ENCODE measurements at places on chromosomes 16 and 17.

DNA sequence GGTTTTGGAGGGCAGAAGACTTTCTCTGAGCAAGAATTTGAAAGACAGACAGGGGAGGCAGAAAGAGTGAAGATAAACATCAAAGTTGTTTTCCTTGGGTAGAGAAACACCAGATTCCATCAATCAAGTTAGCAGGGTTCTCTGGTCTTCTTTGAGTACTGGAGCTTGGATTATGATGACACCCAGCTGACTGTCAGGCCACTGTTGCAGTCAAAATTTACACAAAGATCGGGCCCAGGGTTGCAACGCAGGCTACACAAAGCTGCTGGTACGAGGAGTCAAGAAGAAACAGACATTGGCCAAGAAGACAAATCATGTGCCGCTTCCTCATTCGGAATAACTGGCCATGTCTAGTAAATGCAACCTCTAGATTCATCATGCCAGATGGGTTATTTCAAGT is 396.2 kb upstream of the XYLT1 start:
- DNase-seq: no peak

DNA sequence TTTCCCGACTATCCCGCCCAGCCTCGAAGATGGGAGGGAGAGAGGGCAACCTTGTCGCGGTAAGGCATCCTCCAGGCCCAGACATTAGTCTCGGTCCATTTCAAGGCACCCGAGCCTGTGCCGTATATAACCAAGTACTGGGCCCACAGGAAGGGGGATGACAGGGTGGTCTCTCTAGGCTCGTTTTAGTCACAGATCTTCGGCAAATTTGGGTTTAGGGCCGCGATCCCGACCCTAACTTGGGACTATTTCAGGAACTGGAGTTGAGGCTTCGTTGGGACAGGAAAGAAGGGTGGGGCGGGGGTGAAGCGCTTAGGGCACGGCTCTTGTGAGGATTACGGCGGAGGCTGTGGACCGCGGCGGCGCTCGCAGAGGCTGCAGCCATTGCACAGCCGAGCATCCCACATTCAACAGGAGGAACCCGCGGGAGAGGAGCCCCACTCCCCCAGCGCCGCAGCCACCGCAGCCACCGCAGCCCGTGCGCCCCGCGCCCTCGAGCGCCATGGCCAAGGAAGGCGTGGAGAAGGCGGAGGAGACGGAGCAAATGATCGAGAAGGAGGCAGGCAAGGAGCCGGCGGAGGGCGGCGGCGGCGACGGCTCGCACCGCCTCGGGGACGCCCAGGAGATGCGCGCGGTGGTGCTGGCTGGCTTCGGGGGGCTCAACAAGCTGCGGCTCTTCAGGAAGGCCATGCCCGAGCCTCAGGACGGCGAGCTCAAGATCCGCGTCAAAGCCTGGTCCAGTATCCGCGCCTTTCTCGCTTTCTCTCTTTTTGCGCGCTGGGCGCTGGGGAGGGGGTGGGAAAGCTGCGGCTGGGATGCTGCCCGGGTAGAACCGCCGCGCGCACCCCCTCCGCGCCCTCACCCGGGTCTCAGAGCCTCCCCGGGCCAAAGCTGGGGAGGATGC is at the start of gene VAT1L:
Gene VAT1L (plus strand): TSS at position 384 of the 904 bp plus-strand sequence. CDS start 119 bp downstream, at position 503.
- peak; percentile 9 for DNase-seq

GRCh38 chr17:49359990-49360795 is 1.9 kb downstream of the ZNF652 start:
- DNase-seq: no peak

- DNase-seq: no peak
These were observed 401.4 kb downstream of the GRIN2A start for GRCh38 chr16:9780831-9781230.

DNA sequence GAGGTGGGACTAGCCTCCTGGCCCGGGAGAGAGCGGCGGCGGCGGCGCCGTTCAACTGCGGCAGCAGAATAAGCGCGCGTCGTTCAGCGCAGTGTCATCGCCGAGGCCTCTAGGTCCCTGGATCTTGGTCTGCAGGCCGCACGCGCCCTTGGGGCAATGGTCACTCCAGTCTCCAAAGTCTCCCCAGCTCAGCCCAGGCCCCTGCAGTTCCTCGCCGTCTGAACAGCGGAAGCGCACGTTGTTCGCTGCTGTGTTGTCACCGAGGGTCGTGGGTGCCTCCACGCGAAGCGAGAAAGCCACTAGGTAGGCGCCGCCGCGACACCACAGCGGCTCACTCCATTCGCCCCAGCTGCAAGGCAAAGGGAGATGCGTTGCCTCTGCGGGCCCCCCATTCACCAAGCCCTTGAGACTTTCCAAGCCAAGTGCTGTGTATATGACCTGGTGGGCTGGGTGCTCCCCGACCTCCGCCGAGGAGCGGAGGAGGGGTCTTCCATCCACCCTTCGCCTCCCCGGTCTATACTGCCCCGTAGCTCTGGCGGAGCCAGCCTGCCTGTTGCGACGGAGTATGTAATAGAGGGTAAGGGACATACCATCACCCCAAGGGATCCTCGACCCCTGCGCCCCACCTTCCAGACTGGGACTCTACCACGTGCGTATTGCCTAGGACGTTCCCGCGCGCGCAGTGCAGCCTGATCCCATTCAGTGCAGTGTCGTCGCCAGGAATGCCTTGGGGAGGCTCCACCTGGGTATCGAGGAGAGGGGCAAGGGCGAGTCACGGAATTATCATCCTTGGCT is 656 bp downstream of the VMO1 start:
- DNase-seq: no peak

DNA sequence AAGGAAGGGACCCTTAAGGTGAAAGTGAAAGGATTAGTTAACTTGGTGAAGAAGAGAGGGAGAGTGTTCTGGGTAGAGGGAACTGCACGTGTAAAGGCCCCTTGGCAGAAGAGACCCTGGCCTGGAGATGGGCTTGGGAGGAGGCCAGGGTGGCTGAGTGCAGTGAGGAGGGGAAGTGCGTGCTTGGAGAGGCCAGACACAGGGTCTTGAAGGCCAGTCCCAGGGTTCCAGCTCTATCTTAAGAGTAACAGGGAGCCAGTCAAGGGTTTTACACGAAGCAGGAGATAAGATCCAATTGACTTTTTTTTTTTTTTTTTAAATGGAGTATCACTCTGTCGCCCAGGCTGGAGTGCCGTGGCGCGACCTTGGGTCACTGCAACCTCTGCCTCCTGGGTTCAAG is 15.2 kb upstream of the DOK4 start:
- DNase-seq: no peak

- no peak for DNase-seq
These were observed 21.5 kb downstream of the RABEP2 start for GRCh38 chr16:28903344-28904042.

DNA sequence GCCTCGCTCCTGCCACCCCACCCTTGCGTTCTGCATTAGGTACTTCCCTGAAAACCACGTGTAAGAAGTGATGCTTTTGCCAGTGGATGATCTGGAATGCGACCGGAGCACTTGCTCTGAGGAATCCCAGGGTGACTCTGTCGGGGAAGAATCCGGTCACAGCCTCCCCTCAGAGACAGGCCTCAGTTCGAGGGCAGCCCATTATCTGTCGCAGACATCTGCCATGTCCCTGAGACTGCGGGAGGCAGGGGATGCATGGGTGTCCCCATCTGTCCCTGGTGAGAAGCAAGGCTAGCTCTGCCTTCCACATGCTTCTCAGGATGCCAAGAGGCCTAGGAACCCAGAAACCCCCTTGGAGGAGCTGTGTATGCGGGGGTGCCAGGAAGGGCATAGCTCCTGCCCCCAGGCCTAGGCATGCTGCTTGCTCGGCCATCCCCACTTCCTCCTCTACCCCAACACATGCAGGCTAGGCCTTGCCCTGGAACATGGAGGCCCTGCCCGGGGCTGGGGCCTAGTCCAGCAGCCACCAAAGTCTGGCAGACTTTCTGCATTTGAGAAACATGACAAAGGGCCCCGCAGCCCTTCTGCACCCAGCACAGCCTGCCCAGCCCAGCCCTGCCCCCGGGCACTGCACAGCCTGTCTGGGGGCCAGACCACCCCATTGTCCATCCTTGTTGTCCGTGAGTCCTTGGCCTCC is 20.5 kb downstream of the MNT start:
- no peak for DNase-seq

- DNase-seq: no peak
These were observed 226.5 kb upstream of the MPHOSPH6 start for GRCh38 chr16:82396509-82396908.

GRCh38 chr17:8488901-8489300 is 53.2 kb downstream of the NDEL1 start:
- no peak for DNase-seq

DNA sequence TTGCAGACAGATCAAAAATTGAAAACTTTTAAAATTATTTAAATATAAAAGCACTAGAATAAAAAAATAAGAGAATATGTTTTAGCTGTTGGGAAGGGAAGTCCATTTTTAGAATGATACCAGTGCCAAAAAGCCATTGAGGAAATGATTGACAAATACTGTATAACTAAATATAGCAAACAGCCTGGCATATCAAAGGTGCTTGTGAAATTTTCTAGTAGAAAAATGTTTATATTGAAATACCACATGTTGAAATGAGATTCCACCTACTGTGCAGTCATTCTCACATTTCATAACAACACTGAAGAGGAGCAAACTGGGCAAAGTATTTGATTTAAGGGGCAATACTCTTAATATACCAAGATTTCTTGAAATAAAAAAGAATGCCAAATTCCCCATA is 183.5 kb downstream of the PHKB start:
- DNase-seq: no peak

DNA sequence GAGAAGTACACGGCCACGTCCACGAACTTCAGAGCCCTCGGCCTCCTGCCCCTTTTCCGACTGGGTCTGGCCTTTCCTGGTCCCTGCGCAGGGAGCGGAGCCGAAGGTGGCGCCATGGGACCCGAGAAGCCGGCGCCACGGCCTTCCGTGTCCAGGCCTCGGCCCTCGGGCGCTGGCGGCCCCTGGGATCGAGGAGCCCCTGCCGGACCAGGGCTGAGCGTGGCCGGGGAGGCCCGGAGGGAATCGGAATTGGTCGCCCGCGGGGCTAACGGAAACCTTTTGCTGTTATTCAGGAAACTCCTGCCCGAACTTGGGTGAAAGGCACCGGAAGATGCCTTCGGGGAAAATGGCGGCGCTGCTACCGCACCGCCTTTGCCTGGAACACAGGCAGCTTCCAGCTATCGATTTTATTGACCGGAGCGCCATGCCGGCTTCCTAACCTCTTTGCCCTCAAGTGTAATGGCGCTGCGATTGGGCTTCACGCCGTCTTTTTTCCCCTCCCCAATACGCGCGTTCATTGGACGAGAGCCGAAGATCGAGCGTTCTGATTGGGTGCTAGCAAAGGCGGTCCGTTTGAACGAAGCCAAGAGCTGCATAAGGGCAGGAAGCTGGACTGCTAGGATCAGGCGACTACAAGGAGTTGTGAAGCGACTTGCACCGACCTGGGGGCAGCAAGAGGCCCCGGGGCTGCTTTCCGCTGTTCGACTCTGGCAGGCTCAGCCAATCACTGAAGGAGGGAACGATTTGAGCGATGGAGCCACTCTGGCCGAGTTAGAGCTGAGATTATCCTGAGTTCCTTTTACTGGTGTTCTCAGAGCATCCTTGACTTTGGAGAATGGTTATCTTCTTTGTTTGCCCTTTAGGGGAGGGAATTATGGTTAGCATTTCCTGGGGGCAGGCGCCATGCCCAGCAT is at the start of gene ZNF689:
Gene ZNF689 (minus strand): TSS at position 464 of the 914 bp plus-strand sequence. CDS start 348 bp downstream, at position 116.
- DNase-seq: peak; percentile 92

Measured in activated naive CD8-positive, alpha-beta T cell treated with anti-CD3 and anti-CD28 coated beads for 36 hours (primary cell).